ENCODE measurements at places on chromosomes 12 and 14.

DNA sequence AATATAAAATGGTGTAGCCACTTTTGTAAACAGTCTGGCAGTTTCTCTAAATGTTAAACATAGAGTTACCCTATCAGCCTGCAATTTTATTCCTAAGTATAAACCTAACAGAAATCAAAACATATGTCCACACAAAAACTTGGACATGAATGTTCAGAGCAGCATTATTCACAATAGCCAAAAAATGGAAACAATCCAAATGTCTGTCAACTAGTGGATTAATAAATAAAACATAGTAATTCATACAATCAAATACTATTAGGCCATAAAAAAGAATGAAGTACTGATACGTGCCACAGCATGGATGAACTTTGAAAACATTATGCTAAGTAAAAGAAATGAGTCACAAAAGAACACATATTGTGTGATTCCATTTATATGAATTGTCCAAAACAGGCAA, 196.5 kb downstream of the NUAK1 start:
- no peak for DNase-seq

- DNase-seq, result no peak
These were observed 62.6 kb upstream of the ESRRB start for GRCh38 chr14:76313303-76313702.

DNA sequence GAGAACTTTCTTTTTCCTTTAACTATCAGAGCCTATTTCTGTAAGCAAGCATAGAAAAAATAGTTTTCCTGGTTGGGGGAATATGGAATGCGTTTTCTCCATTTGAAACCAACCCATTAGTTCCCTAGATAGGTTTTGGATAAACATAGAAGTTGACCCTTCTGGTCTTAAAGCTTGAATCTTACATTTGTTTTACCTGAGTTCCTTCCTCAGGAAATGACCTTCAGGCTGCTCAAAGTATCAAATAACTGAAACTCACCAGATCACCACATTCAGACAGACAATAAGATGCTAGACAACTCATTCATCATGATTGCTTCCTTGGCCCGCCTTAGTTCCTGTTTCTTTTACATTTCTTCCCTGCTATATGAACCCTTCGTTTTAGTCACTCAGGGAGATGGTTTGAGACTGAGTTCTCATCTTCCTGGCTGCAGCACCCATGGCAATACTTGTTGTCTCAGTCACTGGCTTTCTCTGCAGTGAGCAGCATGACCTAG, 52.2 kb downstream of the LRP6 start:
- DNase-seq, result no peak

DNA sequence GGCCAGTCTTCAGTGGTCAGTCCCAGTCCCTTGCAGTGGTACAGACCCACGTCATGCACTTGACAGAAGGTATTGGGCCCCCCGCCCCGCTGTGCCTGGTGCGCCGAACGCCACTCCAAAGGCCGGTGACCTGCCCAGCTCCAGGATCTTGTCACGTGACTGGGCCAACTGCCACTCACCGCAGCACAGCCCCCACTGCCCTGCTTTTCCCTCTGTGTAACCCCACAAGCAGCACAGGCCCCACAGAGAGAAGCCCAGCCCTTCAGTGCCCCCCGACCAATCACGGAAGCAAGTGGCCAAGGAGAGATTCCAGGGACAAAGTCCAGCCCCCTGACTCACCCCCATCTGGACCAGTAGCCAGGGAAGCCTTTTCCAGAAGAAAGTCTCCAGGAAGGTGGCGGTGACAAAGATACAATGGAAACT, 498 bp downstream of the GPR132 start:
- no peak for DNase-seq
